Skin of body (tissue), 3 donors: ENCODE measurements at places on chromosomes 4 and X. TPM values are rescaled to one million over a fixed set of nuclear protein-coding genes. Genes with fewer than 3 reads are reported as not detected.

GRCh38 chrX:110584083-110584482 lies 211.5 kb downstream of the CHRDL1 start:
- no peak for DNase-seq

The ATP1B4 gene
- 25.9 TPM for total RNA-seq

The SH3RF1 gene
- 20.4 TPM for total RNA-seq

- no peak for DNase-seq
Observed at GRCh38 chrX:153633048-153633447, 14.0 kb upstream of the DUSP9 start.

DNA sequence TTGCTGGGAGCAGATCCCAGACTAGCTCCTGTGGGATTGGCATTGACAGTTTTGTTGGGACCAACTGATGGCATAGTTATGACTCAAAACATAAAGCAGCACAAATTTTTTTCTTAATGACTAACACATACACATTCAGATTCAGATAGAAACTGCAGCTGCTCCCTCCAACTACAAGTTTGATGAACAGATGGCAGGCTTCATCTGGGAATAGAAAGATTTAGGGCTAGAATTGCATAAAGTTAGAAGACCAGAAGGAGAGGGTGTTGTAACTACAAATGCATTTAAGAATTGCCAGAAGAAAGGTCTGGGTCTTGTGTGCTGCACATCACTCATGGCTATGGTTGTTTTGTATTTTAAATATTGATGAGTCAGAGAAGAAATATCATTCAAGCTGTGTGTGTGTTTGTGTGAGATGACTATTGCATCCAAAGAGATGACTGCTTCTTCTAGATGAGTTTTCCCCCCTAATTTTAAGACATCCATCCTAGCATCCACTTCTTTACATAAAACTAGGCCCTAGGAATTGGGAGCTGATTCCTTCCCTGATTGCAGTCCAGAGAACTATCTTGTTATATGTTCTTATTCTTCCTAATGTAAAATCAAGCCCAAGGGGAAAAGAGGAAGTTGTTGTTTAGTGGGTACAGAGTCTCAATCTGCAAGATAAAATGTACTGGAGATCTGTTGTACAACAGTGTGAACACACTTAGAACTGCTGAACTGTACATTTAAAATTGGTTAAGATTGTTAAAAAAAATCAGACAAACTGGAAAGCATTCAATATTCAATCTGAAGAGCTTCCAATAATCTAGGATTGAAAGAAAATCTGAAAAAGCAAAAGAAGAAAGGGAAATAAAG lies 175.1 kb downstream of the PARM1 start:
- peak; percentile 6 for DNase-seq

GRCh38 chr4:176981074-176981473 lies 188.4 kb upstream of the VEGFC start:
- no peak for DNase-seq

DNA sequence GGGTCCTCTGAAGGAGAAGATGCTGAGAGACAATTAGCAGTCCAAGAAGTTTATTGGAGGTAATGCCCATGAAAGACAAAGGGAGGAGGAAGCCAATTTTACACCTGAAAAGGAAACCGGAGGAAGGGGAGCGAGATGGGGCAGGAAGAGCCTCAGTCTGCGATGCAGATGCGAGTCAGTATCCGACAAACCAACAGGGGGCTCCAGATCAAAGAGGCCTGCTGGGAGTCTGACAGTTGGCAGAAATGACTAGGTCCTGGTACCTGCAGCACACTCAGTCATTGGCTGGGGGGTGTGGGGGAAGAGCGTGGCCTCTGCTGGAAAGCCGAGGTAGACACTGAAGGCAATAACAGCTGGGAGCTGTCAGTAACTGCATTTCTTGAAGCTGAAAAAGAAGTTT lies 231.1 kb upstream of the CENPE start:
- no peak for DNase-seq
